Activated CD8-positive, alpha-beta memory T cell treated with anti-CD3 and anti-CD28 coated beads for 1 hour (primary cell): ENCODE measurements at places on chromosomes 12 and 14.

- DNase-seq: no peak
These were observed 175.7 kb upstream of the EGLN3 start for GRCh38 chr14:34126586-34126985.

GRCh38 chr14:81669308-81669707 is 135.7 kb upstream of the SEL1L start:
- no peak for DNase-seq

- DNase-seq: peak; percentile 19
These were observed 48.4 kb upstream of the FOS start for GRCh38 chr14:75230140-75230792.

- no peak for DNase-seq
These were observed 382.9 kb downstream of the TMEM121 start for GRCh38 chr14:105909046-105909827.

- DNase-seq: no peak
These were observed 43.8 kb upstream of the TSPAN11 start for GRCh38 chr12:30882706-30883105.

GRCh38 chr12:121217761-121218160 is 7.8 kb downstream of the P2RX4 start:
- no peak for DNase-seq

DNA sequence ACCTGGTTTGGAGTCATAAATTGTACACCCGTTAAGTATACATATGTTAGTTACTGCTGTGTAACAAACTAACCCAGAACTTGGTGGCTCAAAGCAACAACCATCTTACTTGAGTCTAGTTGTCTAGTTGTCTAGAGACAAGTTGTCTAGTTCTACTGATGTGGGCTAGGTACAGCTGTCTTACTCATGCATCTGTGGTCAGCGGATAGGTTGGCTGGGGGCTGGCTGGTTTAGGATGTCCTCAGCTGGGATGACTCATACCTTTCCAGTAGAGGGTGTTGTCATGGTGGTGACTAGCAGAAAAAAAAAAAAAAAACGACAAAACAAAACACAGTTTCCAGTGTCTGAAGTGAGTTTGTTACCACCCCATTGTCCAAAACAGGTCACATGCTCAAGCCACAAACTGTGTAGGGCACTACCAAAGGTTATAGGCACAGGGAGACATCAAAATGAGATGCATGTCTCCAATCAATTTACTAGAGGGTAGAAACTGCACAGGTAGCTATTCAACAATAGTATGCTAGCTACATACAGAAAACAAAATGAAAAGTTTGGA is 680.3 kb downstream of the MED13L start:
- DNase-seq: no peak

- DNase-seq: no peak
These were observed 380.0 kb downstream of the ATP23 start for GRCh38 chr12:58321414-58321813.

DNA sequence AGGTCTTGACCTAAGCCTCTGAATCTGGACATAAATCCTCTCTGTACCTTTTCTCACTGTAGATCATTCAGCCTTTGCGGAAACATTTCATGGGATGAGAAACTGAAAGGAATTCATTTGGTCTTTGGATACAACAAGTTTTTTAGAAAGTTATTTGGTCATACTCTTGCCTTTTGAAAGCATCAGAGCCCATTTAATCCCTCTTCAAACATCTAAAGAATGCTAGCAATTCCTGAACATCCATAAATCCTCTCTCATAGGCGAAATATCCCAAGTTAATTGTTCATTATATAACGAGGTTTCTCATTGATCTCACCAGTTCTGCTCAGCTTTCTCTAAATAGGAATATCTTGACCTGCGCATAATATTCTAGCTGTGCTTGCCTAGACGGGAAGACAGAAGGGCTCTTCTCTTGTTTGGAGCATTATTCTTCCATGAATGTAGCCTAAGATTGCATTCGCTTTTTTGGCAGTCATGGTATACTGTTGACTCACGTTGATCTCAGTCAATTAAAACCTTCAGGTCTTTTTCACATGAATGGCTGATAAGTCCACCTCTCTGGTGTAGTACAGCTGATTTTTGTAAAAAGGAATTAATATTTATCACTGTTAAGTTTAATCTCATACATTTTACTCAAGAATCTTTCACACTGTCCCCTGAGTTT is 24.1 kb downstream of the NTN4 start:
- DNase-seq: no peak

DNA sequence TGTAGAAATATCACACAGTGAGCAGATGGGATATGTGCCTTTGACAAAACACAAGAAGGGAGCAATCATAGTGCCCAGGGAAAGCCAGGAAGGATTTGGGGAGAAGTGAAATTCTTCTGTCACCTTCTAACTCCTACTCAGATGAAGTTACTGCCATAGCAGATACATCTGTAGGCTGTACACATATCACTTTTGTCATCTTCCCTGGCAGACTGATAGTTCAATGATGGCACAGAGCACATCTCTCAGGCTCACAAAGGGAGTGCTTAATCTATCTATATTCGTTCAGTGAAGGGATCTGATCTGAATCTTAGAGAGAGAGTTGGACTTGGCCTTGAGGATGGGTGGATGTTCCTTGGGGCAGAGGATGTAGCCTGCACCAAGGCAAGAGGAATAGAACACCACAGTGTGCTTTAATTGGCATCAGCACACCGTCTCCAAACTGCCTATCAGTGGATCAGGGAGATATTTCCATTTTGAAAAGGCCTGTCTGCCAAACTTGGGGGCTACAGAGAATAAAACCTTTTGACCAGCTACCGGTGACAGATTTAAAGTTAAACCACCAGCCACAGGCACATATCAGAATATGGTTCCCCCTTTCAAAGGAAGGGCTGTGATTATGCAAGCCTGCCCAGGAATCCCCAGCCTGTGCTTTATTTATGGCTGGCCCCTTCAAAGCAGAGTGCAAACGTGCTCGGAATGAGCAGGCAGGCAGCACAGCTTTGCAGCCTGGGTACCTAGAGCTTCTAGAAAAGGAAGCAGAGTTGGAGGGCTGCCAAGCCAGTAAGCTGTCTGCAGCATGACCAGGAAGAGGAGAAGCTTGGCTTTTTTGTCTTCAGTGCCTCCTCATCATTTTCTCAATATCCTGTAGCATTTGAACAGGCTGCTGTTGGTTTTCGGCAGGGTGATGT is 165.5 kb upstream of the DYRK2 start:
- DNase-seq: peak; percentile 61

- no peak for DNase-seq
These were observed 18.0 kb downstream of the FOXN4 start for GRCh38 chr12:109291117-109291516.

DNA sequence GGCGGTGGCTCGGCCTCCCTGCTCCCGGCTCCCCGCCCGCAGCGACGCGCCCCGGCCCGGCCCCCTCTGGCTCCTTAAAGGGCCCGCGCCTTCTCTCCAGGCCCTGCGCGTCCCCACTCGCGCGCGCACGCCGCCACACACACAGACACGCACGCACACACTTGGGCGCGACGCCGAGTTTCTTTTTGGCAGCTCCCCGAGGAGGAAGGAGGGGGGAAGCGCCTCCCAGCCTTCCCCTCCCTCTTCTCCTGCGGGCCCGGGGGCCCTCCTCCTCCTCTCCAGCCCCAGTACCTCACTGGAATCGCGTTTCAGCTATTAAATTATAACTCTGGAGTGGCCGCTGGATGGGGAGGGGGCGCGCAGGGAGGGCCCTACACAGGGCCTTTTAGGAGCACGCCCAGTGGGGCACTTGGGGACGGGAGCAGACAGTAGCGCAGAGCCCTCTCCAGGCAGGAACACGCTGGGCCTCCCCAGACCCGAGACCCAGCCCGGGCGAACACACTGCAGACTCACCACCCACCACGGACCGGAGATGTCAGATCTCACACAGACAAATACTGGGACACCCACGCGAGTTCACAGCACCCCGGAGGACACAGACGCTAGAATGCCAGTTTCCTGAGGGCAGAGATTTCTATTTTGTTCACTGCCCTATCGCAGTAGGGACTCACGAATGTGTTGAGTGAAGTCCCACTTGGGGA is 411 bp upstream of the NCOR2 start:
- peak; percentile 48 for DNase-seq

GRCh38 chr12:21998295-21998694 is 47.7 kb upstream of the CMAS start:
- no peak for DNase-seq

DNA sequence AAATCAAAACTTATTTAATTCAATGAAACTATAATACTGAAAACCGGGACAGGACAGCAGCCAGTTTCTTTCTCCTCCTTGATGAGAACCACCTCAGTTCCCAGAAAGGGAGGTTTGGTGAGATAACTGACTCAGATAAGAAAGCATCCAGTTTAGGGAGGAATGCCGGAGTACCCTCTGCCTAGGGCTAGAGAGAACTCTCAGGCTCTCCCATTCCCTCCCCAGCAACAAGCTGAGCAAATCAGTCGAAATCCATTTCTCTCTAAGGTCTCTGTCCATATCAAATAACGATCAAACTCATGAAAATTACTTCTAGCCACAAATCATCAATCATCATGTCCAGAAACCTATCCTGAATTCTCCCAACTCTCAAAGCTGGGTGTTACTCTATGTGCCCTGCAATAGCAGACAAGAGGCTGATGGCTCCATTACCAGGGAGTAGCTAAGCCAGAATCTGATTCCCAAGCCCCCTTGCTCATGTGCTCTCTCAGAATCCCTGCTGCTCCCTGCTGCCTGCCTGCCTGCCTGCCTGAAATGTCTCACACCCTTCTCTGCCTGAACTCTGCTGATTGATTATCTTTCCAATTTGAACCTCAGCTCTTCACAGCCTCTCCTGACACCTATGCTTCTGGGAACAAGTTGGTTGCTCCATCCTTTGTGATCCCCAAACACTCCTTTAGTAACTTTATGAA is 49.4 kb downstream of the SLC25A47 start:
- DNase-seq: no peak

- DNase-seq: no peak
These were observed 8.5 kb upstream of the SYNJ2BP start for GRCh38 chr14:70425354-70425753.

- DNase-seq: no peak
These were observed 55.6 kb upstream of the GTF2A1 start for GRCh38 chr14:81276073-81277069.

DNA sequence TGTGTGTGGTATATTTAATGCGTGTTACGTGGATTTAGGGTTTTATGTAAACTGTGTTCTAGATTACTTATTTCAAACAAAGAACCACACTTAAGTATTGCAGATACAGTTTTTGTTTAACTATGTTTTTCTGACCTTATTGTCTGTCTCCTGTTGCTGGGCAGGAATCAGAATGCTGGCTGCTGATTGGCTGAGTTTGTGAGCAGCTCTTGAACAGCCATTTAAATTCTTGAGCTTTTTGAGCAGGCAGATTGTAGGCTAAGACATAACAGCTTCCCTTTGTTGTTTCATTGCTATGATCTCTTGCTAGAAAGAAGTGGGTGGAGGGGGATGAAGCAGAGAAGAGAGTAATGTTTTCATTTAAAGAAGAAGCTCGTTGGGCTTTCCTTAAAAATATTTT is 52.2 kb downstream of the ATF7IP start:
- peak; percentile 19 for DNase-seq

GRCh38 chr12:52631264-52631663 is 12.9 kb upstream of the KRT73 start:
- DNase-seq: no peak

DNA sequence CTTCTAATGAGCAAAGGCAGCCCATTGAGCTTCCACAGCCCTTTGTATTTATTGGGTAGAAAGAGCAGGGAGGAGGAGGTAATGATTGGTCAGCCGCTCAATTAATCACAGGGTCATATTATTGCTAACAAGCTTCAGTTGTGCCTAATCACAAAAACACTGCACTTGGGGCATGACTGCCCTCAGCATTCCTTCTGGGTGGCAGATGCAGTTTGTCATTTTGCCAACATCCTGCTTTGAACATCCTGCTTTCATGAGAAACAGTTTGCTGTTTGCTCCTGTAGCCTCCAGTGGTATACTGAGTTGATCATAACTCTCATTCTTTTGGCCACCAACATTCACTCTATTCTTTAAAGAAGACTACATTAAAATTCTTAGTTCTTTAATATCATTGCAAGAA is 462.9 kb upstream of the MIS18BP1 start:
- no peak for DNase-seq

DNA sequence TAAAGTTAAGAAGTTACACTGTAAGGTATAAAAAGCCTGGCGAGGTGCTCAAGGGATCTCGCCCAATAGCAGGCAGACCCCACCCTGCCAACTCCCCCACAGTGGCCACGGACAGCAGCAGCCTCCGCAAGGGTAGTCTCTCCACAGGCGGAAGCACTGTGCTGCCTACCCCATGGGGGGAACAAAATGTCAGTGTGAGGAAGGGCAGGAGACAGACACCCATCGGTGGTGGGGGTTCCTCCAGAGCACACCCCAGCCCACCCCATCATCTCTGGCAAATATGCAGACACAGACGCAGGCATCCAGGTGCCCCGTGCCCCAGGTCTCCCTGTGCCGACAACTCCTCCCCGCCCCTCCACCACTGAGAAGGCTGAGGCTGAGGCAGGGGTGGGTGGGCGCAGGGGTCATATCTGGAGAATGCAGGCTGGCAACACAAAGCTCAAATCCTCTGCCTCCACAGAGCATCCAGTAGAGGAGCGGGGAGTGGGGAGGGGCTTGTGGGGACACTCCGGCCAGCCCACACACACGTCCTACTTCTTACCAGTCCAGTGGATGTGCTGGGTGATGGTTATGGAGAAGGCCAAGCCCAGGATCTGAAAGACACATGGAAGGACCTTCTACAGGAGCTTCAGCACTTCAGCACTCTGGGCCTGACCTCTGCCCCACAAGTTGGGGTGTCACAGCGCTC is 68.3 kb upstream of the DDX11 start:
- no peak for DNase-seq

DNA sequence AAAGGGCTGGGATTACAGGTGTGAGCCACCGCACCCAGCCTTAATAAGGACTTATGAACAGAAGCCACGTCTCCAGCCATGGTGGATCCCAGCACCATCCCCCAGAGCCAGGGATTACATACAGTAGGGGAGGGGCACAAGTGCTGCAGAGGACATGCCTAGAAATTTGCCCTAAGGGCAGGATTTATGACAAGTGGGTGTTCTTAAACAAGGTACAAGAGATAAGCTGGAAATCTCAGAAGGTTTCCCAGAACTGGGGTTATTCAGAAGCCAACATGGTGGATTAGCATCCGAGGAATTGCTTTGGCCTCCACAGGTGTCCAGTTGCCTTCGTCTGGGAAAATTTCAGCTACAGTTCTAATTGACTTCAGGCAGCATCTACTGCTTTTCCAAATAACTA is 114.4 kb upstream of the EGLN3 start:
- no peak for DNase-seq

DNA sequence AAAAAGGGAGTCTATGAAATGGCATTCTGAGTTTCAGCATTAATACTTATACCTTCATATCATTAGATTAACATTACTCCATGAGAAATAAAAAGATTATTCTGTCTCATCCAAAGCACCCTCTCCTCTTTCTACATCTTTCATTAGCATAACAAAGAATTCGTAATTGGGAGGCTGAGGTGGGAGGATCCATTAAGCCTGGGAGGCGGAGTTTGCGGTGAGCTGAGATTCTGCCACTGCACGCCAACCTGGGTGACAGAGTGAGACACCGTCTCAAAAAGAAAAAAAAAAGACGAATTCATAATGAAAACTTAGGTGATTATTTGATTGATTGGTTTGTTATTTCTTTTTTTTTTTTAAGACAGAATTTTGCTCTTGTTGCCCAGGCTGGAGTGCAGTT is 1.8 kb upstream of the CDK17 start:
- DNase-seq: no peak

- DNase-seq: no peak
These were observed 57.8 kb upstream of the NAP1L1 start for GRCh38 chr12:76142305-76142704.
